ENCODE measurements at places on chromosomes 5 and 9. TPM values are rescaled to one million over a fixed set of nuclear protein-coding genes. Genes with fewer than 3 reads are reported as not detected.

ACTBL2 gene
- not detected for total RNA-seq

SLC34A1 gene
- total RNA-seq, result not detected

PCDHGA2 gene
- 17.3 TPM for total RNA-seq

CDO1 gene
- 3.6 TPM for total RNA-seq

ANKRD18A gene
- 3.0 TPM for total RNA-seq

- no peak for DNase-seq
These were observed 664.3 kb upstream of the EDIL3 start for GRCh38 chr5:85049020-85049419.

GRCh38 chr9:113659740-113660139 is 196.2 kb downstream of the RGS3 start:
- DNase-seq, result no peak
